Activated CD4-positive, alpha-beta T cell treated with anti-CD3 and anti-CD28 coated beads, Interleukin-2, amount 10 ng/mL, durations not matched to agents 7 days and 5 days (primary cell): ENCODE measurements at places on chromosomes 4 and X.
A peak's percentile ranks its signal among the peaks of the same experiment; 100 is the strongest.

DNA sequence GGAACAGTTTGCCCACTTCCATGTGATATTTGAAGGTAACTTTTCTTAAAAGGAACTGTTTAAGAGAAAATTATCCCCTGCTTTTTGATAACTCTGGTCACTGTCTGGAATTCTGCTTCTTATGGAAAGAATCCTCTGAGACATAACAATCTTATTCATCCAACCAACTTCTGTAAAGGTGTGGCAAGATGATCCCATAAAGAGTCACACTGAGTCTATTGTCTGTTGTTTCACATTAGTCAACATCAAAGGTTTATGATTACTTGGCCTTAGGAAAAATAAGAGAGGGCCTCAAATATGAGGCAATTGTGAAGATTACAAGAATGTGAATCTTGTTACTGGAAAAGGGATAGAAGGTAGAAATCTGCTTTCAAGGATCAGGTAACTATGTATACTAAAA, 88.0 kb upstream of the MAGEB18 start:
- no peak for DNase-seq

DNA sequence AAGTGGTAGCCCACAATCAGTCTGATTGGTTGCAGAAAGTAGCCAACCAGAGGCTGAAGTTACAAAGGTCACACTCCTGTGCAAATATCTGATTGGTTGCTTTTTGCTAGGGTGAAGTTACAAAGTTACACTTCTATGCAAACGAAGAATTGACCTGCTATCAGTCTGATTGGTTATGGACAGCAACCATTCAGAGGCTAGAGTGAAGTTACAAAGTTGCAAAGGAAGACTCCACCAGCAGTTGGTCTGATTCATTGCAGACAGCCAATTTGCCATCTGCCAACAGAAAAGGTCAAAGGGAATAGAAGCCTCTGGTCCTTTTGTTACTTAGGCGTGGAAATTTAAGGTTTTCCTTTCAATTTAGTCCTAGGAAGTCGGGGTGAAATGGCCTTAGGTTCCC, 377.7 kb downstream of the PRDM5 start:
- DNase-seq: no peak

GRCh38 chr4:77052352-77052751, 23.4 kb downstream of the CCNI start:
- peak; percentile 42 for DNase-seq

- DNase-seq: no peak
Measured at GRCh38 chr4:105236202-105236915, 89.7 kb downstream of the TET2 start.
